ENCODE measurements at places on chromosomes 7 and 10. TPM values are rescaled to one million over a fixed set of nuclear protein-coding genes. Genes with fewer than 3 reads are reported as not detected.

- no peak for DNase-seq
Measured at GRCh38 chr10:44984671-44985101, 6.1 kb upstream of the DEPP1 start.

BICC1 gene
- 46.9 TPM for total RNA-seq

DNA sequence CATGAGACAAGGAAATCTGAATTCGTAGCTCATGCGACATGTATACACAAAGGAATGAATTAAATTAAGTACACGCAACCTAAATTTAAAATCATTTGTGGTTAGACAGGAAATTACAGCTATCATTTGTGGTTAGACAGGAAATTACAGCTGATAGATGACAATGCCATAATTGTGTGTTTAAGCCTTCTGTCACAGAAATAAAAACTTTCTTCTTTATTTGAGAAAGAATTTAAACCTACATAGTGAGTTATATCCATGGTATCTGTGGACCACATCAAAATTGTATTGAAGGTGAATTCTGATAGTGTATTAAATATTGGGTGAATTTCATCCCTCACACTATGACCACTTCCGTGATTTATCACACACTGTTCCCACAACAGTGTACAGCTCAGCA is 362.9 kb downstream of the MAGI2 start:
- no peak for DNase-seq

- no peak for DNase-seq
Measured at GRCh38 chr7:69780379-69780778, 182.1 kb downstream of the AUTS2 start.

GRCh38 chr7:152923711-152924110 is 164.2 kb downstream of the ACTR3B start:
- DNase-seq, result no peak

GRCh38 chr7:1150400-1151002 is 9.5 kb downstream of the ZFAND2A start:
- DNase-seq, result no peak

CHCHD2 gene
- total RNA-seq, result 613 TPM

CAMK2B gene
- not detected for total RNA-seq

CCZ1B gene
- total RNA-seq, result 34.1 TPM

GRCh38 chr7:90596671-90597562 is 796 bp downstream of the CDK14 start:
- DNase-seq, result peak; percentile 52

RBM20 gene
- 17.0 TPM for total RNA-seq

OR2A5 gene
- total RNA-seq, result not detected

CACNA2D1 gene
- 31.6 TPM for total RNA-seq

GRCh38 chr10:21032587-21033319 is 135.6 kb upstream of the NEBL start:
- DNase-seq, result no peak

GRCh38 chr10:14486777-14487487 is 156.2 kb upstream of the FRMD4A start:
- no peak for DNase-seq

DNA sequence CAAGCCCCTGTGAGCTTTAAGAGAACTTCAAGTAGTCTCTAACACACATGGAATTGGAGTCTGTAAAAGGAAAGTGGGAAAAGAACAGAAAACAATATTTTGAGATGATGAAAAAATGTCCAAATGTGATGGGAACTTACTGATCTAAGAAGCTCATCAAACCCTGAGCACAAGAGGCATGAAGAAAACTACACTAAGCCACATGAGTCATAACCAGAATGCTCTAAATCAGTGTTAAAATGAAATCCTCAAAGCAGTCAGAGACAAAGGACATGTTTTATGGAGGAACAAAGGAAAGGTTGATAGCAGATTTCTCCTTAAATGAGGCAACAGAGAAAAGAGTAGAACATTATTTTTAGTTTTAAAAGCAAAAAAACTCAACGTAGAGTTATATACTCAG is 37.2 kb downstream of the ZNF33A start:
- no peak for DNase-seq

FAM241B gene
- not detected for total RNA-seq

PANK1 gene
- 4.6 TPM for total RNA-seq

ARHGAP21 gene
- total RNA-seq, result 64.2 TPM

All from SJSA1 (cell line).